Kidney epithelial cell (primary cell): ENCODE measurements at places on chromosomes 7 and 10.

DNA sequence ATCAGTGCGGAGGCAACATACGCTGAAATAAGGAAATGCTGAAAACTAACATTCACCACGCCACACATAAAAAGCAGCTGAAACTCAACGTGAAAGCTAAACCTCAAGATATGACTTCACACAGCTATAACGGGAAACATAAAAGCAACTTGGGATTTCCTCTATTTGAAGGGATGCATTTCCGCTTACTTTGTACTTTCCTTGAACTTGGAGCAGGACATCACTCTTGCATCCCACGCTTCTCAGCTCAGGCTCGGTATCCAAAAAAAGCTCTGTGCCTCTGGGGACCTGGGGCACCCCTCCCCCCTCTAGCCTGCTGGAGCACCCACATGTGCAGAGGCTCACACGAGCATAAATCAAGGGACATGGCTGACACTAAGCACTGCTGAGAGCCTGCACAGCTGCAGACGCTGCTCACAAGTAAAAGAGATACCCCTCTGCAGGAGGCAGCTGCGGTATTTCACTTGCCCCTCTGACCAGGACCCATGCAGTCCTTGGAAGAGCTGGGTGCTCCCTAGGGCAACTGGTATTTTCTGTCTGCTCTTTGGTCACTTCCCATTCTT is 34.2 kb downstream of the PARD3 start:
- no peak for DNase-seq

DNA sequence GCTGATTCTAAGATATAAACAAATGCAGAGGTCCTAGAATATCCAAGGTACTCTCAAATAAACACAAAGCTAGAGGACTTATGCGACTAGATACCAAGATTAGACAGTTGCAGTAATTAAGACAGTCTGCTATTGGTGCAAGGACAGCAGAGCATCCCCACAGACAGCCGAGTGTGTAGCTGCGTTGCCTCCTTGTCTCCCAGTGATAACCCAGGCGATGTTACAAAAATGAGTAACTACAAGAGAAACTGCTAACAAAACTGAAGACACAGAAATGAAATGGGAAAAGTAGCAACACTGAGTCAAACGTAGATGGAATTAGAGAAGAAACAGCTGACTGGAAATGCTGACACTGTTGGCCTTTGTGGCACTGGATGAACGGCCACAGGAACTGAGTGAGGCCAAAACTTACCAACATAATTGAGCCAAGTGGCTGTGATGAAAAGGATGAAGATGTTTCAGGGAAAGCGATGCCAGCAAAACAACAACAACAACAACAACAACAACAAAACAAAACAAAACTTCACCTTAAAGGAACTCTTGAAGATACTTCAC is 54.3 kb downstream of the BAIAP2L1 start:
- DNase-seq = no peak

GRCh38 chr7:106537119-106537518 is 123.8 kb downstream of the CCDC71L start:
- no peak for DNase-seq

GRCh38 chr7:106962751-106963150 is 81.8 kb upstream of the PRKAR2B start:
- DNase-seq = no peak

GRCh38 chr10:129545261-129545660 is 78.2 kb downstream of the MGMT start:
- no peak for DNase-seq

DNA sequence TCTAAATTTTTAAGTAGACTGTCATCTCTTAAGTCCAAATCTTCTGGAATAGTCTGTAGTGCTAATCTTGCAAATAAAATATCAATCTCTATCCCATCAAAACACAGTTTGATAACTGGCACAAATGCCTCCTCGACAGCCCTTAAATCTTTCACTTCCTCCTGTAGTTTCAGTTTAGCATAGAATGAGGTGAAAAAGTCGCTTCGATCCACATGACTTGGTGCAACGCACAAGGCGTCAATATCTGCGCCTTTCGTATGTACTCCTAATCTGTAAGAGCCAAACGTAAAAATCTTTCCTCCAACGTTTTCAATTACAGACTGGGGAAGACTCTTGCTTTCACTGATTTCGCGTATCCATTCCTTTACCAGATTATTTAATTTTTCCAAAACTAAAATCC is 603 bp downstream of the PAPOLB start:
- DNase-seq = no peak

DNA sequence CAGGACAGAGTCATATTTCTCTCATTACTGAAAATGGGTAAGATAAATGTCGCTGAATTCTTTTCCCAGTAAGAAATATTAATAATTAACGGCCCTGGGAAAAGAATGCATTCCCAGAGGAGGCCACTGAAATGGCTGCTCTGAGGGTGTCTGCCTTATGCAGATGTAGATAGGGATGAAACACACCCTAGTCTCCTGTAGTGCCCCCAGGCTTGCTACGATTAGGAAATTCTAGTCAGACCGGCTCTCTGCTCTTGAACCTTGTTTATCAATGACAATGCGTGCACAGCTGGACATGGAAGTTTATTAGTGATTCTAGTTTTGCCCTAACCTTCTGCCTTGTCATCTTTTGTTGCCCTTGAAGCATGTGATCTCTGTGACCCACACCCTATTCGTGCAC is 291.1 kb downstream of the ZNF248 start:
- no peak for DNase-seq

GRCh38 chr10:61078542-61079275 is 134.7 kb upstream of the RHOBTB1 start:
- DNase-seq = no peak

DNA sequence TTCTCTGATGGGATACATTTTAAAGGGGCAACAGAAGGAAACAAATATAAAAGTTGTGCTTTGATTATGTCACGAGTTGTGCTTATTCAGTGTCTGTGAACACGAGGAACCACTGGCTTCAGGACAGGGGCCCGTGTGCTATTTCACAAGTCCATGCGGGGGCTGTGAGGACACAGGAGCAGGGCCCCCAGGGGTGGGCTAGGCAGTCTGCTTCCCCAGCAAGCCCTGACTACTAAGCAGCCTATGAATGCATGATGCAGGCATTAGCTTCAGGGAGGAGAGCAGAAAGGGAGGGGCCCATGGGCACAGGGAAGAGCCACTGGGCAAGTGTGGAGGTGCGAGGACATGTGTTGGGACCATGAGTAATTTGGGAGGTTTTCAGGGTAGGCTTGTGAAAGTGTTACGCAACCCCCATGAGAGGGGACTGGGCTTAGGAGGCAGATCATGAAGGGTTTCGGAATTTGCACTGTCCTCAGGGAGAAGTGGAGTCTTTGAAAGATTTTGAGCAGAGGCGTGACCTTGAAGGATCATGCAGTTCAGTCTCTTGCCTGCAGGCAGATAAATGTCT is 424.9 kb downstream of the CALN1 start:
- DNase-seq = no peak
